ENCODE measurements at places on chromosomes 5 and 9. TPM values are rescaled to one million over a fixed set of nuclear protein-coding genes. Genes with fewer than 3 reads are reported as not detected.

GRCh38 chr5:65811885-65812284 is 89.9 kb downstream of the NLN start:
- DNase-seq, result peak; percentile 33

- DNase-seq, result no peak
These were observed 154.0 kb downstream of the PIK3R1 start for GRCh38 chr5:68369457-68370125.

GRCh38 chr9:7058473-7058872 is 300.7 kb downstream of the KDM4C start:
- no peak for DNase-seq

GRCh38 chr5:73215531-73215890 is 42.5 kb downstream of the TMEM174 start:
- no peak for DNase-seq

DNA sequence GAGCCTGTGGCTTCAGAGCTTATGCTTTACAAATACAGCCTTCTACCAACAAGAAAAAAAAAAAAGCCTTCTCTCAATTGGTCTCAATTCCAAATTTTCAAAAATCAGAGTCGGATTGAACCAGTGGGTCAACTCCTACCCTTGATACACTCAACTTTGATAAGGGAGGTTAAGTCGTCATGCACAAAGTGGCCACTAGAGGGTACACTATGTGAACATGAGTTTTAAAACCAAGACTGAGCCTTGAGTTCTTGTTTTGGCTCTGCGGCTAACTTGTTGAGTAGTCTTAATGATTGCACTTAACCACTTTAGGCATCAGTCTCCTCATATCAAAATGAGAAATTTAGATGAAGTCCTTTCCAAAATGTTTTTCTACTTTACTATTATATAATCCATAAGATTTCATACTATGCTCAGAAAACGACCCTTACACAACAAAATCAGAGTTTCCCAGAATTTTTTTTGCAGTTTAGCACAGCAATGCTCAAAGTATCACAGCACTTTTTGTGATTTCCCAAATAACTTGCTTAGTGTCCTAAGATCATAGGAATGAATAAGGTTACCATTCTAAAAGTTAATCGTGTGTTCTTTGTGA is 92.9 kb upstream of the MTAP start:
- peak; percentile 61 for DNase-seq

Gene SPINK9
- total RNA-seq, result not detected

GRCh38 chr5:142872795-142873194 is 102.6 kb downstream of the ARHGAP26 start:
- DNase-seq, result no peak

DNA sequence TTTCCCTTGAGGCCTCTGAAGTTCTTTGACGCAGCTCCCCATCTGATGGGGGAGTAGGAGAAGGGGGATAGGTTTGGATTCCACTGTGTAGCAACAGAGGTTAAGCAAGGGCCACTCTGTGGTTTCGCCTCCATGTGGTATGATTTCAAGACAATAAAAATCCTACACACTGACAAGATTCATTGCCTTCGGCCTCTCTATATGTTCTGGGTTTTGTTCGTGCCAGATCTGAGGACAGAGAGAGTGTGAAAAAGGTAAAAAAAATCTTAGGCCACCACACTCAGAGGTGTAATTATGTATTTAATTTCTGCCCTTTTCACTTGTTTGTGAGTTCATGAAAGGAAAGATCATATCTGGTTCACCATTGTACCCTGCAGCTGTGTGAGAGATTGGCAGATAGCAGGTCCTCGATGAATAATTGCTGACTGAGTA is 715.2 kb upstream of the ZNF608 start:
- no peak for DNase-seq

Gene CDKN2A
- total RNA-seq, result 1.9 TPM

GRCh38 chr9:134538856-134539566 is 102.6 kb upstream of the COL5A1 start:
- no peak for DNase-seq

Gene DNLZ
- 16.4 TPM for total RNA-seq

DNA sequence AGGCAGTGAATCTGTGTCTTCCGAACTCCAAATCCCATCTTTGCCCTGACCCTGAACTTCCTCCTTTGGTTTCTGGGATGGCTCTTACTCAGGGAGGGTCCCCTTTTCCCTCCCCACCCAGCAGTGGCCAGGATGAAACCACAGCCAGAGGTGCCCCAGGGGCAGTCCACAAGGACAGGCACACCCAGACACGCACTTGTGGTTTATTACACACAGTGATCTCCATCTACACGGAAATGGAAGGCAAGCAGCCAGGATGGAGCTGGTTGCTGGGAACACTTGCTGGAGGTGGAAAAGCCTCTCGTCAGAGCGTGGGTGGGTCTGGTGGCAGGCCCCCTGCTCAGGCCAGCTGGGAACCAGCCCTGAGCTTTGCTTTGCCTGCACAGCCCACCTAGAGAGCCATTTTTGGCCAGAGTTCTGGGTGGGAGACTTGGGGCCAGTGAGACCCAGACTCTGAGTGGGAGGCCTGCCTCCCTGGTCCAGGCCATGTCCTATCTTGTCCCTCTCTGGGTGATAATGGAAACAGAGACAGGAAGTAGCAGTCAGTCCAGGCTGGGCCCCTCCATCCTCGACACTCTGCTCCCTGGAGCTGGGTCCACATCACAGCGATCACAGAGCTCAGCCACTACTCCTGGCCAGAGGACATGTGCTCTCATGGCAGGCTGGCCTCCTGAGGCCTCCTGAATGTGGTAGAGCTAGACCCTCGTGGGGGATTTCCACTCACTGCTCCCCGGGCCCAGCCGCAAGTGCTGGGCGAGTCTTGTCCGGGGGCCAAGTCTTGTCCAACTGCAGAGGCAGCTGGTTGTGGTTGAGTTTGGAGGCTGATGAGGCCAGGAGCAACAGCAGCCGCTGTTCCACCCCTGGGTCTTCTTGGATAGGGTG is 5.1 kb upstream of the PHYKPL start:
- no peak for DNase-seq

Gene GHR
- total RNA-seq, result 4.4 TPM

DNA sequence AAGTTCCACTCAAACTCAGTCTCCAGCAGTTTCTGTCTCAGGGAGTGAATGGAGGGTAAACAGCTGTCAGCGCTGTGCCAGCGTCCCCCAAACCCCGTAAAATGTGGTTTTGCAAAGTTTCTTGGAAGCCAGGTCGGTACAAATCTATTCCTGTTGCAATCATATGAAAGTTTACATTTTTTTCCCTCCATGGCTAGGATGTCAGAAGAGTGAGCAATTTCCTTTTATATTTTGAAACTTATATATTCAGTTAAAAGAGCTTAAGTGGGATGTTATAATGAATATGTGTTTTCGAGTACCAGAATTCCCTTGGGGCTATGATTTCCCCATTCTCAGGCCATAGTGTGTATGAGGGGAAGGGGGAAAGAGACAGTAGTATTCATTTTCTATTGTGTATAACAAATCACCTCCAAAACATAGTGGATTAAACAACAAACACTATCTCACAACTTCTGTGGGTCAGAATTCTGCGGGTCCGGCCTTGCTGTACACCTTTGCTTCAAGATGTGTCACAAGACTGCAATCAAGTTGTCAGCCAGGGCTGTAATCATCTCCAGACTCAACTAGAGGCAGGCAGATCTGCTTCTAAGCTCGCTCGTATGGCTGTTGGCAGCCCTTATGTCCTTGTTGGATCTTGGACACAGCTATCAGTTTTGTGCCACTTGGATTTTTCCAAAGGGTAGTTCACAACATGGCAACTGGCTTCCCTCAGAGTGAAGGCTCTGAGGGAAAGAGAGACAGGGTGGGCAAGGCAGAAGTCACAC is 107.4 kb downstream of the SNX18 start:
- DNase-seq, result no peak

Gene PKN3
- total RNA-seq, result 9.4 TPM

DNA sequence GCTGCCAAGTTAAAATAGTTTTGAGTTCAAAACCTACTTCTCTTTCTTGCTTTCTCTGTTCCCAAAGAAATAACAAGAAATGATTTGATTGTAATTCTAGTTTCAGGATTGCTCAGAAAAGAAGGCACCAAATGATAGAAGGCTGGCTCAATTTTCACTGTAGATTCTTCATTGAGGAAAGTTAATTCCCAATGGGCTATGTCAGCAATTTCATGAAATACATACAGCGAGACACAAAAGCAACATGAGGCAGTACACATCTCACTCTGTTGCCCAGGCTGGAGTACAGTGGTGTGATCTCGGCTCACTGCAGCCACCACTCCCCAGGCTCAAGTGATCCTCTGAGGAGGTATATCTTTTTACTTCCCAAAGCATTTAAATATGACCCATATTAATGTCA is 1659.9 kb upstream of the C9orf72 start:
- no peak for DNase-seq

Gene COL15A1
- 46.2 TPM for total RNA-seq

DNA sequence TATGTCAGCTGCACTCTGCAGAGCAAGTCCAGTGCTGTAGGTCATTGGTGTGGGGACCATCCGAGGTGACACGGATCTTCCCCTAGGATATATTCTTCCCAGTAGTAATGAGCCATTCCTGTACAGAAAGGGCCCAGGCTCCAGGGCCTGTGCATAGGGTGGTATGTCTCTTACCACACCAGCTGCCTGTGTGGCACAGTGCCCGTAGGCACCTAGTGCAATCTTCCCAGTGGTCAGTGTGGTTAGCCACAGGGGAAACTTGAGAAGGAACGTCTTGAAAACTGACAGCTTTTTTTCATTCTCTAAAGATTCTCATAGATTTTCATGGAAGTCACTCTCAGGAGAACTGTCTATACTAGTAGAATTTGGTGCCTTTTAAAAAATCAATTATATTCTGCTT is 39.8 kb downstream of the CYSTM1 start:
- no peak for DNase-seq

Gene FOXD4L3
- not detected for total RNA-seq

Gene PCDHGA11
- 4.2 TPM for total RNA-seq

DNA sequence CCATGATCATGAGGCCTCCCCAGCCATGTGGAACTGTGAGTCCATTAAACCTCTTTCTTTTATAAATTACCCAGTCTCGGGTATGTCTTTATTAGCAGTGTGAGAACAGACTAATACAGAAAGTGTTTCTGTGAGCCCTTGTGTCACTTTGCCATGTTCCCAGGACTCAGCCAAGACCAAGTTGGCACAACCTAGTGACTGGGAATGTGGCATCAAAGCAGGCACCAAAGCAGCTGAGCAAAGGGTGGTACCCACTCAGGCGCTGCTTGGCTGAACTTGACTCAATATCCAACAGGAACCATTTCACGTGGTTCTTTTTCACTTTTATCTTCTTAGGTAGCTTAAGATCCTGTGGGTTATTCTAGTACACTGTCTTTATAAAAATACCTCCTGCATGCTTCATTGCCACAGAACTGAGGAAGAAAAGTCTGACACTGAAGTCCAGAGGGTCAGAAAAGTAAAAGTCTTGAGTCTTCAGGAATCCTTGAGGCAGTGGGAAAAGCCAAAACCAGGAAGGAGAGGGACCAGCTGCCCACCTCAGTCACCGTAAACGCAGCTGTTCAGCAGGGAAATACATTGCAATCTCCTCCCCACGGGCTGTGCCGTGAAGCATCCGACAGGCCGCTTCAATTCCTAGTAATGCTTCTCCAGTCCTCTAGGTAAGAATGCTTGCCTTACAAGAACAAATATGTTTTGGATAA is 90.5 kb upstream of the RETREG1 start:
- DNase-seq, result no peak

Gene IFNB1
- not detected for total RNA-seq

DNA sequence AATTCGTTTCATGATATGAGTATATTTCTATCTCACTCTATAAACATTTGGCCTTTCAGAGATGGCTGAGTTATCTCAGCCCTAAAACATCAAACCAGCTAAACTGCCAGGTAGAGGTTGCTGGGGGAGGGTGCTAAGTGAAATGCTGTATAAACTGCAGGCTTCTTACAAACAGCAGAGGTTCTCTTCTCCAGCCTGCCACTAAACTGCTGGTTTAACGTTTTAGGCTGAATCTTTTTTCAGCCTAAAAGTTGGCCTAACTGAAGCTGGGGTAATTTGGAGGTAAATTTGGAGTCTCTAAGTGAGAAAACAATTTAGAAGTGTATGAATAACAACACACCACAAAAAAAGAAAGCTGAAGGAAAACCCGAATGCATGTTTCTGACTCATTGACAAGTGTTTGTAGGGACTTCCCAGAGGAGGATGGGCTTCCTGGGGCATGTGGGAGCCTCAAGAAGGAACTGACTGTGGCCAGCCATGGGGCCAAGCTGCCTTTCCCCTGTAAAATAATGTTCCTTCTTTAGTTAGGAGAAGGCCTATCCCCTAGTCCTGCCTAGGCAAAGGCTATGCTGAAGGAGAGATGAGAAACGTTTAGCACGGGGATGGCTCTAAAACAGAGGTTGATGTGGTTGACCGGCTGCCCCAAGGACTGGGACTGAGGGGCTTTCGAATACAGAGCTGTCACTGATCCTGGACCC is 44.3 kb downstream of the SLC28A3 start:
- no peak for DNase-seq

GRCh38 chr9:18706648-18707047 is 232.7 kb downstream of the ADAMTSL1 start:
- no peak for DNase-seq

Gene ADRB2
- total RNA-seq, result 3.4 TPM

Gene CNOT6
- 23.8 TPM for total RNA-seq

GRCh38 chr5:107149243-107150005 is 521.3 kb downstream of the EFNA5 start:
- no peak for DNase-seq

DNA sequence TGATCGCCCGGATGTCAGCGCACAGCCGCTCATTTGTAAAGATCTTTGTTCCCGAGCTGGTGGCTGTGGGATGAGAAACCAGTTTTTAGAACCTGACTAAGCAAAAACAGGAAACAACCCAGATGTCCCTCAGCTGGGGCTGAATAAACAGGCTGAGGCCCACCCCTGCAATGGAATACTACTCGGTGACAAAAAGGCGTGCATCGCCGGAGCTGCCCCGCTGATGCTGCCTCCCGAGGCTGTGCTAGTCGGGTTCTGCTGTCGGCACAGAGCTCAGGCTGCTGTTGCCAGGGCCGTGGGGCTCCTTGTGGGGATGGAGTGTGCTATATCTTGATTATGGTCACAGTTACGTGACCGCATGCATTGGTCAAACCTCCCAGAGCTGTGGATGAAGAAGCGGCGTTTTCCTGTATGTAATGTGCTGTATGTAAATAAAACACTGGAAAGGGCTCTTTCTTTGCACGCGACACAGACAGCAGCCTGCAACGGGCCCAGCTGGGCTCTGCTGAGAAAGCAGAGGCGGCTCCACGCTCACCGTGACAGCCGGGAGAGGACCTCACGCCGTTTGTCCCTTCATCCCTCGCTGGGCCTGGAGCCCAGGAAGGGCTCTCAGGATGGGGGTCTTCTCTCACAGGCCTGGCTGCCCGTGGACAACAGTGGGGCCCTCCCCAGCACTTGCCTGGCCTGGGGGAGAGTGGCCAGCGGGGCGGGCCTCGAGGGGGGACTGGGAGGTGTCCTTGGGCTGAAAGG is 51.5 kb upstream of the RNU6ATAC start:
- DNase-seq, result peak; percentile 32

GRCh38 chr9:7094576-7094975 is 336.8 kb downstream of the KDM4C start:
- no peak for DNase-seq

All from mucosa of gallbladder (tissue), 1 donor.